ENCODE measurements at places on chromosomes 4 and X.

DNA sequence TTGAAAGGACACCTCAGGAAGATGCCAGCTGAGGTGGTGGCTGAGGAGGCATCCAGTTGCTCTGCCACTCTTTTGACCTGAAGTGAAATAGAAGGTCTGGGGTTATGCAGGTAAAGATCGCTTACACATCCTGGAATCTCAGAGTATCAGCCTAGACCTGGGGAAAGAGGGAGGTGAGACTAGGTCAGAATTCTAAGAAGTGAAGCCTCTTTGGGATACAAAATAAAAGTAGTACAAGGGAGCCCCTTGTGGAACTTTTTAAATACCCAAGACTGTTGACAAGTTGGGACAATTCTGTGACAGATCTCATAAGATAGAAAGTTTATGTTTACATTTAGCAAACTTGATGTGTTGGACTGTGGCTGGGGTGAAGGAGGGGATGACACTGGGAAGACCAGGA, 263.1 kb downstream of the SPRY1 start:
- 0 out of 3 replicates have a peak, but pooled peaks have one; percentile 24 for ATAC-seq

GRCh38 chr4:174318829-174319764, 35.4 kb downstream of the CEP44 start:
- peak; percentile 41 for ATAC-seq

DNA sequence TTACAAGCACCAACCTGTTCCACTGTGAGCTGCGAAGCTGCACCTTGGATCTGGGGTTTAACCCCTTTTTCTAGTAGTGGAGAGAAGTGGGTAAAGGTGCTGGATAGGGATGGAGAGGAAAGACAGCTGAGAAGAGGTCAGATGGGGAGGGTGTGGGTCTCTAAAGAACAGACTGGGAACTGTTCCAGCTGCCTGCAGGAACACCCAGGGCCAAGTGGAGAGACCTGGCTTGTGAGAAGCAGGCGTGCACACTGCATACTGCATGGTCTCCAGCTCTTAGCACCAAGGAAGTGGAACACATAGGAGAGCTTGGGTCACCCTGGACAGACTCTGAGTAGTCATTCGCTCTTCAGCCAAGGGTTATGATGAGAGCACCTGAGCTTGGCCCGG, 16.1 kb downstream of the BCOR start:
- ATAC-seq: no peak

DNA sequence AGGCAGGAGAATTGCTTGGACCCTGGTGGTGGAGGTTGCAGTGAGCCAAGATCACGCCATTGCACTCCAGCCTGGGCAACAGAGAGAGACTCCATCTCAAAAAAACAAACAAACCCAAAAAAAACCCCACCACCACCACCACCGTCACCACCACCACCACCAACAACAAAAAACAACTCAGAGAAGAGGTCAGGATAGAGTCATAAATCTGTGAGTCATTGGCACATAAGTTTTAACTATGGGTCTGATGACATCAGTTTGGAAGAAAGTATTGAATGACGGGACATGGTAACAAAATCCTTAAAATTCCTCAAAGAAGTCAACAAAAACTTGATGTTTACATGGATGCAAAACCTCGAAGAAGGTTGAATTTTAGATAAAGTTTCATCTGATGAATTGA, 288.0 kb upstream of the SFRP2 start:
- ATAC-seq: no peak

GRCh38 chrX:106302304-106302703, 134.2 kb downstream of the PWWP3B start:
- ATAC-seq: no peak

GRCh38 chr4:78784236-78784865, 8.2 kb downstream of the BMP2K start:
- ATAC-seq: peak; percentile 78

DNA sequence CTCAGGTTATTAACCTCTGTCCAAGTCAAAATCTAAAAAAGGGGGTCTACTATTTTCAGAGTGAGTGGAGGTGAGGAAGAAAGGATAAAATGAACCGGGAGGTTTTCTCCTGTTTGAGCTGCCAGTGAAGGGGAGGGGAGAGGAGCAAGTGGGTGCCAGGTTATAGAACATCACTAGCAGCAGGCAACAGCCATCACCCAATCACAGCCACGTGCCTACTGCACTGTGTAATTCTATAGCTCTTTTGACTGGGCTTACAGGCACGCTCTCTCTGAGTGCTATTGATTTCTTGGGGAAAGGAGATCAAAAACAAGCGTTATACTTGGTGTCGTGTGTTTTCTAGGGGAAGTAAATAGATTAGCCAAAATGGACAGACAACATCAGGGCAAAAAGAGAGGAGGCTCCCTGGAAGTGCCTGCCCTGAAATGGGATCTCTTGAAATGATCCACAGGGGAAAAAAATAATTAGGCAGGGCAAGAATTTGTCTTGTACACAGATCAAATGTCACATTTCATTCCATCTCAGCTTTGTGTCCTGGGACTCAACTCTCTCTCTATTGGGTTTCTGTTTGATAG, 300.5 kb upstream of the LCORL start:
- ATAC-seq: no peak

DNA sequence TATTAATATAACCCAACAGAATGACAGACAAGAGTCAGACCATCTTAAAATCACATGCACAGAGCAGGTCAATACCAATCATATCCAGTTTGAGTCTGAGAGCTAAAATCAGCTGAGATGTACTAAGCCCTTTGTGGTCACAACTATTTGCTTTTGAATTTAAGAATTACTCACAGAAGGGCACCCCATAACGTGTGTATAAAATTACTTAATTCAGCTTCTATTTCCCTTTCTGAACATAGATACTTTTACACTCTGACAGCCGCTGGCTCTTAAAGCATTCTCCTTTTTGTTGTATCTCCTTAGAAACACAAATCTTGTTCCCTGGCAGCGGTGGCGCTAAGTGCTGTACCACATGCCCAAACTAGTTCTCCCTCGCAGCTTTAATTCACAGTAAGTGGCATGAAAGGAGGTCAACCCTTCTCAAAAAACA, 14.8 kb upstream of the PPARGC1A start:
- ATAC-seq: no peak

- no peak for ATAC-seq
These were observed 52.6 kb upstream of the PDHA1 start for GRCh38 chrX:19291086-19291485.

- no peak for ATAC-seq
These were observed 594.9 kb downstream of the KCTD8 start for GRCh38 chr4:43853565-43854264.

DNA sequence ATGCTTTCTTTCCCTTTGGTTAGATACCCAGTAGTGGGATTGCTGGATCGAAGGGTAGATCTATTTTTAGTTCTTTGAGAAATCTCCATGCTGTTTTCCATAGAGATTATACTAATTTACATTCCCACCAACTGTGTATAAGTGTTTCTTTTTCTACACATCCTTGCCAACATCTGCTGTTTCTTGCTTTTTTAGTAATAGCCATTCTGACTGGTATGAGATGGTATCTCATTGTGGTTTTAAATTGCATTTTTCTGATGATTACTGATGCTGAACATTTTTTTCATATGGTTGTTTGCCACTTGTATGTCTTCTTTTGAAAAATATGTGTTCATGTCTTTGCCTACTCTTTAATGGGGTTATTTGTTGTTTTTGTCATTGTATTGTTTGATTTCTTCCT, 6.6 kb upstream of the AGA start:
- ATAC-seq: peak; percentile 83

DNA sequence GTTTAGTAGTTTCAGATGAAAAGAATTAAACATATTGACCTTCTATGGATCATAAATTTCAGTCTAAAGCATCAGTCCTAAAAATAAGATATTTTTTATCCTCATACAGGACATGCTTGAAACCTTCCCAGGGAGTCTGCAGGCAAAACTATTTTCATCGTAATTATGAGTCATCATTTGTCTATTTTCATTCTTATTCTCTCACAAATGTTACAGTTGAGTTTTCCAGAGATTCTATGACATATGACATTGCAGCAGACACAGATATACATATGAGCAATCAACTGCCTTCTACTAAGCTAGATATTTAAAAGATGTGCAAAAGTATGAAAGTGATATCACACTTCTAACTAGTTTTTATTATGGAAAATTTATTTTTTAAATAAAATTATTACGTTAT, 398.0 kb downstream of the MAGEB5 start:
- no peak for ATAC-seq

DNA sequence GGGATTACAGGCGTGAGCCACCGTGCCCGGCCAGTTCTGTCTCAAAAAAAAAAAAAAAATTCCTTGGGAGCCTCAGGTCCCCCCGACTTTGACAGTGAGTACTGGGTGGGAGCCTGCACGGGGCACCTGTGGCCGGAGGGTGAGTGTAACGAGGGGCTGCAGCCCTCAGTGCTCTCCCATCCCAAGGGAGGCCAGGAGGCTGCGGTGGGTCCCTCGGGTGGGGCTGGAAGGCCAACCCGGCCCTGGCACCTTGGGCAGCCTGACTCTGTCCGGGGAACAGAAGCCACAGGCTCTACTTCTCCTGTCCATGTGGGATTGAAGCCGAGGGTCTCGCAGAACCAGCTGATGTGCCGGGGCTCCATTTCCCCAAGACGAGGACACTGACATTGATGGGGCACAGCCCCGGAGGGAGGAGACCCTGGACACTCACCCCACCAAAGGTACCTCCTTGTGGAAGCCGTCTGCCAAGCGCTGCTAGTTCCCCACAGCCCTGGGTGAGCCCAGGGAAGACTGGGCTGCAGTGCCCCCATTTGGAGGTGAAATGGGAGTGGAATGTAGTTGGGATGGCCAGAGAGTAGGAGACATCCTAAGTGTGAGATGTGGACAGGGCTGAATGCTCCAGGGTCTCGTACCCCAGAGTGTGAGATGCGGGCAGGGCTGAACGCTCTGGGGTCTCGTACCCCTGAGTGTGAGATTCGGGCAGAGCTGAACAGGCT, 2.3 kb upstream of the SLC26A1 start:
- peak; percentile 8 for ATAC-seq

- peak; percentile 94 for ATAC-seq
These were observed 23.9 kb downstream of the APOO start for GRCh38 chrX:23883737-23884354.

GRCh38 chr4:86898562-86898961, 6.3 kb upstream of the C4orf36 start:
- no peak for ATAC-seq

- peak; percentile 96 for ATAC-seq
These were observed at the start of gene TMLHE for GRCh38 chrX:155612312-155613224. Gene TMLHE (minus strand): TSS chrX:155612952. CDS start chrX:155545276, 67,676 bp downstream.

DNA sequence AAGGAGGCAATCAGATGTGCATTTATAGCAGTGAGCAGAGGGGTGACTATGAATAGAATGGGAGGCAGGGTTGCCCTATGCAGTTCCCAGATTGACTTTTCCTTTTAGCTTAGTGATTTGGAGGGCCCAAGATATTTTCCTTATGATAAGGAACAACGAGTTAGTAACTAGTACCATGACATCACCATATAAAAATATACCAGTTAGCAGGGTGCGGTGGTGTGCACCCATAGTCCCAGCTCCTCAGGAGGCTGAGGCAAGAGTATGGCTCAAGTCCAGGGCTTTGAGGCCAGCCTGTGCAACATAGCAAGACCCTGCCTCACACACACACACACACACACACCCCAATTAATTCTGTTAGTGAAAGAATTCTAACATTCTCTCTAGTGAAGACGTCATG, 53.0 kb downstream of the IL13RA2 start:
- ATAC-seq: no peak

DNA sequence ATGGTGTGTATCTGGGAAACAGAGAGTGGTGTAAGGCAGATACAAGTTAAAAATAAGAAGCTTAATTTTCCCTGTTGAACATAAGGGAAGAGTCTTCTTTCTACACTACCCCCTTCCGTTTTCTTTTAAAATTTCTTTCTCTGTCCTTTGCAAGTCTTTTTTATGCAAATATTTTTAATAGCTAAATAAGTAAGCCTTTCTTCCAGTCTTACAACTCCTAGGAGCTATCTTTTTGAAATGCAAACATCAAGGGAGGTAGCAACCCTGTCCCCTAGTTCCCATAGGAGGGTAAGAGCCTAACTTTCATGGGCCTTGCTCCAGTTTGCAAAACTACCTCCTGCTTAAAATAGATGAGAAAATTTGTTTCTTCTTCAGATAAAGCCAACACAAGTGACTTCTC, 121.5 kb downstream of the MBNL3 start:
- no peak for ATAC-seq

- no peak for ATAC-seq
These were observed 33.2 kb upstream of the BMP15 start for GRCh38 chrX:50877310-50877709.

DNA sequence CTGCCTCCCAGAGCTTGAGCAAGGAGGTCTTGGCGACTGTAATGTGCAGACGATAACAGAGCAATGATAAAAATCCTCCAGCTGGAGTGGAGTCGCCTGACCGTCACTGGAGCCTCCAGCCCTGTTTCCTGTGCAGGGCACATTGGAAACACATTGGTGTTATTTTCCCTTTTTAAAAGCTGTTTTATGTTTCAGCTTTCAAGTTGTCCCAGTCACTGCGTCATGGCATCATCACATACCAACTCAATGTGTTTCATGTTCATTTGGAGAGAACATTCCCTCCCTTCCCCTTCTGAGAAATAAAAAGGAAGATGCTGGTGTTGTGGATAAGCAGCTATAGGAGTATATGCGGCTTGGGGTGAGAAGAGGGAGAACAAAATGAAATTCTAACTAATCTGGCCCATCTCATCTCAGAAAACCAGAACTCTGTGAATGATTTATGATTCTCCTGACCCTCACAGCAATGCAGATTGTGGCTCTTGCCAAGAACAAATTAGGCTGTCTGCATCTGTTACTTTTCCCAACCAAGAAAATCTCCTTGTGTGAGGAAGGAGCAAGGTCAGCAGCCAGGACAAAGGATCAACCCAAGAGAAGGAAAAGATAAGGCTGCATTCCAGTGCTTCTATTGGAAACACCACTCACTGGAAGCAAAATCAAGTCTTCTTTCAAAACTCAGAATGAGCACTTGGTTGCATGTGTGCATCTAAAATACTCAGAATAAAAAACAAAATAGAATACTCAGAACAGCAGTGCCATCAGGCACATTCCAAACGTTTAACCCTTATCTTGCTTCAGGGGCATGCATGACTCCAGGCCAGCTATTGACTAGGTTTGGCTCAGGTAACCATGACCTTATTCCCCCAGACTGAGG, 134.4 kb downstream of the RASL11B start:
- peak; percentile 85 for ATAC-seq

Measured in SK-N-SH treated with all-trans-retinoic acid at 6 μM for 48 hours (cell line).